Neuronal stem cell (in vitro differentiated cells): ENCODE measurements at places on chromosomes 6 and 20.

DNA sequence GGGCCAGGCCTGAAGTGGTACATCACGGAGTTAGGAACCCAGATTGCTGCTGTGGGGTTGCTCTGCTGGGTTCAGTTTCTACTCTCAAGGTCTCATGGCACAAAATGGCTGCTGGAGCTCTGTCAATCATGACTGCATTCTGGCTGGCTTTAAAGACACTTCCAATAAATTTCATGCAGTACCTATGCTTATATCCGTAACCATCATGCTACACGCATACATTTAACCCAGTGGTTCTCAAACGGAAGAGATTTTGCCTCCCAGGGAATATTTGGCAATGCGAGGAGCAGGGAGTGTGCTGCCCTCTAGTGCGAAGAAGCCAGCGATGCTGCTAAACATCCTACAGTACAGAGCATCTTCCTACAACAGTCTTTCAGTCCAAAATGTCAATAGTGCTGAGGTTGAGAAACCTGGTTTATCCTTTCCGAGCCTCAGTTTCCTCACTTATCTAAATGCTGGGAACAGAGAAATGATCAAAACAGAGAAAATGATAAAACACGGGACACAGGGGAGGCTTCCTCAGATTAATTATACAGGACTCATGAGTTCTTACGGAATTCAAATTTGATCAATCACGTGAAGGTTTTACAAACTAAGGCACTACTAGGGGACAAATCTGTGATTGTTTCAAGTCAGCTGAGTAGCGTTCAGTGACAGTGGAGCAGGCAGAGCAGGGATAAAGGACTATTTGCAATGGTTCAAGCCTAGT lies 9.6 kb upstream of the SLC2A10 start:
- no peak for DNase-seq

DNA sequence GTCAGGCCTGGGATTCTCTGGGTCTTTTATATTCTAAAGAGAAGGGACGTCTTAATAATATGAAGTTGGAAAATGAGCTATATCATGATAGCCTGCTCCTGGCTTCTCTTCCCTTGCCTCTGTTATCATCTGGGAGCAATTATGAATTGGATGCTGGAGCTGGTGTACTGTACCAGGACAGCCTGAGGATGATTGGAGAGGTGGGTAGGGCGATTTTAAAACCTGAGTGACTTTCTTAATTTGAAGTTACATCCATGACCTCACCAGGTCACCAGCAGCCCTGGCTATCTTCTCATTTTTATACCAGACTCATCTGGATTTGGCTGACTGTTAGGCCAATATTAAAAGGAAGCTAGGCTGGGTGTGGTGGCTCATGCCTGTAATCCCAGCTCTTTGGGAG lies 317.6 kb downstream of the CLIC5 start:
- no peak for DNase-seq

- no peak for DNase-seq
Measured at GRCh38 chr20:16158976-16159286, 414.3 kb downstream of the KIF16B start.

- DNase-seq, result no peak
Measured at GRCh38 chr6:149190224-149190831, 127.2 kb upstream of the TAB2 start.

DNA sequence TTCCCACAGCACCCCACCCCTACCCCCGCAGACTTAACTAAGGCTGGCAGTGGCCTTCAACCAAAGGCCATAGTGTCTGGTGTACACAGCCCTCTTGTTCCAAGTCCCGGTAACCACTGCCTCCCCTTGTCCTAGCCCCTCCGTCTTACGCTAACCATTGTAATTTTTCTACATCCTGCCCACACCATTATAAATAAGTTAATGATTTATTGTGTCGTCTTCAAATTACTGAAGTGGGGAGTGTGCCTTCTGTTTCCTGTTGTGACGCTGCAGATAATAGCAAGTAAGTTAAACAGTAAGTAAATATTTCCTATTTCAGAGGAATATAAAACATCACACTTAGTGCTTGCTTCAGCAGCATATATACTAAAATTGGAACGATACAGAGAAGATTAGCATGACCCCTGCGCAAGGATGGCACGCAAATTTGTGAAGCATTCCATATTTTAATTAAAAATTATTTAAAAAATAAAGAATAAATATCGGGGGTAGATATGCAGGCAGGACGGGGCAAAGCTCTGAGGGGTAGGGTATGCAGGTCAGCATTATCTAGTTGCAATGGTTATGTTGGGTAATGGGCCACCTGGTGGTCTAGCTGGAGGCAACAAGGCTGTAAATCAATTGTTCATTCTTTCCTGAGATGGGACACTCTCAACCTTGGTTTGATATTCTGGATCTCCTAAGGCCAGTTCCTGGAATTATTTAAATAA lies 15.1 kb downstream of the SRSF6 start:
- DNase-seq, result no peak

DNA sequence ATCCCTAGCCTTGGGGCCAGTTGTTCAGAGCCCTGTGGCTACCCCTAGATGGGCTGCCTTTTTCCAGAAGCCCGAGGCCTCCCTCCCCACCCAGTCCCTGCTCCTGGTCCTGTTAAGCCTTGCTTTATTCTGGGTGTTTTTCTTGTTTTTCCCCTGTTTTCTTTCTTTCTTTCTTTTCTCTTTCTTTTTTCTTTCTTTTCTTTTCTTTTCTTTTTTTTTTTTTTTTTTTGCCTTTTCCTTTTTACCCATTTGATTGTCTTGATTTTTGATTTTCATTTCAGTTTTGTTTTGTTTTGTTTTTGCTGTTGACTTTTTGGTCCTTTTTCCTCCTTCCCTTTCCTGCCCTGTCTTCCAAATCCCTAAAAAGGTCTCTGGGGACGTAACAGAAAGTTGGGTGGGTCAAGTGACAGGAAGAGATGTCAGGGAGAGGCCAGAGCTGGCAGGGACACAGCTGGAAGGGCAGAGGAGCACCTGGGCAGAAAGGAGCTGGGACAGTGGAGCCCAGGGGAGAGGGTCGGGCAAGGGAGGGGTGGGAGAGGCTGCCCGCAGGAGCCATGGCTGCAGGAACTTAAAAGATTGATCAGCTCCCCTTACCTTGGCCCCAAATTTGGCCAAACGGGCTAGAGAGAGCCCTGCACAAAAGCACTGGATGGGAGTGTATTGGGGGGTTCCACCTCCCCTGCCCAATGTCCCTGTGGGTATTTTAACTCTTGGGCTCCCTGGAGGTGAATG lies 27.6 kb downstream of the MYH7B start:
- no peak for DNase-seq

DNA sequence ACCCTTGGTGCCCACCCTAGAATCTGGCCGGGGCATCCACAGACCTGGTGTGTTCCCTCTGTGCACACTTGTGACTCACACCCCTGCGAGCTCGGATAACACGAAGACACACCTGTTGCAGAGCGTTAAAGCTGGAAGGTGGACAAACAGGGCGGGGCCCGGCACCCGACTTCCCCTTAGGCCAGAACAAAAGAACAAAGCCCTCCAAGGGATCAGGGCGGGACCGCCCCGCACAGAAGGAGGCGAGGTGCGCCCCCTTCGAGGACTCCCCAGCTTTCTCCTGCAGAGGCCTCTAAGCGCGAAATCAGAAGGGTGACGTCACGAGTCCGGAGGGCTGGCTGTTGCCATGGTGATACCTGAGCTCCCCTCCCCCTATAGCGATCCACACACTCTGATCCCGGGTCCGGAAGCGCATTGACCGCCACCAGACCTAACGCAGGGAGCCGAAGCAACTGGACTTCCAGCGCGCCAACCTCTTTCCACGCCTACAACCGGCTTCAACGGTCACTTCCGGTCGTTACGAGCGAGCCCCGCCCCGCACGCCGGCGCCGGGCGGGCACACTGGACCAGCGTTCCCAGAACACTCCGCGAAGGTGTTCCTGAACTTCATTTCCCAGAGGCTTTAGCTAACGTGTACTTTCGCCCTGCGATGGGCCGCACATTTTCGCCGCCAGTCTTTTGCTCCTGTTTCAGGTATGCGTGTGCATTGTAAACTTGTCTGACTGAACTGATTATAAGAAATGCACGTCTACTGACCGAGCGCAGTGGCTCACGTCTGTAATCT lies at the start of gene ZNF184:
ZNF184 (minus strand) TSS at position 489 of the 784 bp plus-strand sequence. CDS start 811 bp downstream, outside the sequence.
- DNase-seq, result peak; percentile 95

GRCh38 chr20:37270576-37271420 lies 9.2 kb upstream of the GHRH start:
- no peak for DNase-seq

- no peak for DNase-seq
Measured at GRCh38 chr20:46118481-46119020, 437 bp downstream of the CD40 start.

GRCh38 chr6:36933102-36933501 lies 21.4 kb upstream of the PI16 start:
- DNase-seq, result no peak

GRCh38 chr6:25959890-25960536 lies 2.6 kb upstream of the TRIM38 start:
- no peak for DNase-seq

DNA sequence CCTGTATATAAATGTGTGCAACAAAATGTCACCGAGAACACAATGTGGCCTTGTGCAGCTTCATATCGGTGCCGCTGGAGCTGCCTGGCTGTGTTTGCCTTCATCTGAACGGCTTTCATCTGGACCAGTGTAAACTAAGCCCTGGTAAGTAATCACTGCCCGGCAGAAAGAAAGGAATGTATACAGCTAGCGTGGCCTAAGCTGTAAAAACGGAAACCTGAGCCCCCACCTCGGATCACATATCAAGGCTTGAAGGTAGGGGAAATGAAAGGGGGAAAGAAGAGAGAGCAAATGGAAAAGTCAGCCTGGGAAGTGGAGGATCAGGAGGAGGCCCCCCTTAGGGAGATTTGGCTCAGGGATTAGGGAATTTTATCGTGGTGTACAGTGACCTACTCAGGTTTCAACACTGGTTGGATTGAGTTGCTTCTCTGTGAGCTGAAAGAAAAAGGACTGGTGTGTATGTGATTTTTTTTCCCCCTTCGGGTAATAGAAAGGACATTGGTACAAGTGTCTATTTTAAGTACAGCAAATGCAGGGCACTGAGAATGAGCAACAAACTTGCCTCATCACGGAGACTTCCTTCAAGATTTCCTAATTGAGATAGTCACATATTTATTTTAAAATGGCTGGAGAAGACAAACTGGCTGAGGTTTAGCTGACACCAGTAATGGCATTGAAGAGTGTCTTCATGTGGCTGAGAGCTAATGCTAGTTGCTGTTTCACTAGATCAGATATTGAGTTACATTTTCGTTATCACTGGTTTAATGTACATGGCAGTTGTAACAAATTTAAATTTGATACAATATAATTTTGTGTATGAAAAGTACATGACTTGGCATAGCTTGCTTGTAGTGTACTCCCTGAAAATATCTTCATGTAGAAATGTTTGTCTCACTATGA lies 3.5 kb downstream of the SOBP start:
- peak; percentile 48 for DNase-seq
